ENCODE measurements at places on chromosomes 2 and 18.

DNA sequence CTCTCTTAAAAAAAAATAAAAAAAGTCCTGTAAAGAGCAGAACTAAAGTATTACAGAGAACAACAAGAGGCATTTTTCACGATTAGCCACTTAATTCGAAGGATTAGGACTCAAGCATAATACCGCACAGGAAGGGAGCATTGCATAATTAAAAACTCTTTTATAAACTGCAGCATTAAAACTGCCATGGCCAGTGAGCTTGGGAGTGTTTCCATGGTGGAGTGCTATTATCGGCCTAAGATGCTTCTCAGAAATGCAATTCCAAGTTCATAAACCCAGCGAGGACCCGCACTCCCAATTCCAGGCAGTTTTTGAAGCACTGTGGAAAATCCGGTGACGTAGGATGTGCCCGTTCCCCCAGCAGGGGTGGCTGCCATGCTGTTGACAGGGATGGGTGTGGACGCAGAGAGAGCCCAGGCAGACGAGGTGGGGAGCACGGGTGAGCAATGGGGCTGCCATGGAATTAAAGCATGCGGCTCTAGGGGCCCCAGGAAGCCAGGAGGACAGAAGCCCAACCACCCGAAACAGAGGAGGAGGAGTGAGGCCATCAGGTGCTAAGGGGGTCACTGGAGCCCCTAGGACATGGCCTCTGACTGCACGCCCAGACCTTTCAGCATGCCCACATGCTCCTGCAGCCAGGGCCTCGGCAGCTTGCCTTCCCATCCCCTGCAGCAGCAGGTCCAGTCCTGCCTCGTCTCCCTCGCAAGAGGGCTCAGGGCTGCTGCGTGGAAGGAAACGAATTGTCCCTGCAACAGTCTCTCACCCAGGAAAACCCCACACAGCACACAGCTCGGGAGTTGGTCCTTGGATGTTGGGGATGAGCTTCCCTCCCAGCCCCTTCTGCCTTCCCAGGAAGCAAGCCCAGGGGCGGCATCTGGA is 233.4 kb downstream of the NDUFA10 start:
- no peak for DNase-seq

DNA sequence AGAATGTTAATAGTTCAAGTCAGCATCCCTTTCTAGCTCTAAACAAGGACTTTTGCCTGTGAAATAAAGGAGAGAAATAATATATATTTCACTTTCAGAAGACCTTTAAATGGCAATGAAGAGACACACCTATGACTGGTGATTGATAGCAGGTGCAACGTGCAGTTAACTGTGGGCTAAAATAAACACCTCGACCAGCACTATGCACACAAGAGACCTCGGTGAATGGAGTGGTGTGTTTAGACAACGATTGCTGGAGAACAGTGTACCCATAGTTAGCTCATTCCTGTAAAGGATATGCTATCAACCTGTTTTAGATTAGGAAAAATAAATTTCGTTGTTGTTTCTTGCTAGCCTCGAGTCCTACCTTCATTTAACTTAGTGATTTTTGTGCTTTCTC is 143.4 kb downstream of the NR4A2 start:
- DNase-seq, result no peak

DNA sequence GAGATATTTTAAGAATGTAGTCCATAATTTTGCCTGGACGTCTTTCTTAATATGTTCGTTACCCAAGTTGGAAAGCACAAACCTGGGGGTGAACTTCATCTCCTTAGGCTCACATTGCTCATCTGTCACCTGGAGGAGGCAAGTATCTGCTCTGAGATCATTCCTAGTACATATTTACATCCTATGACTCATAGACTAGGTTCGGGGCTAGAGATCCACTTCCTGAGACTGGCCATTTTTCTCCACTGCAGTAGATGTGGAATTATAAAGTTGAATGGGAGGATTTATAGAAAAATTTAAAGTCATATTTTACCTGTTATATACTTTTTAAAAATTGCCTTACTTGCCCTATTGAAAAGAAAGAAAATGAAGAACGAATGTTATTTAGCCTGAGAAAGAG is 77.5 kb upstream of the PROKR1 start:
- no peak for DNase-seq

DNA sequence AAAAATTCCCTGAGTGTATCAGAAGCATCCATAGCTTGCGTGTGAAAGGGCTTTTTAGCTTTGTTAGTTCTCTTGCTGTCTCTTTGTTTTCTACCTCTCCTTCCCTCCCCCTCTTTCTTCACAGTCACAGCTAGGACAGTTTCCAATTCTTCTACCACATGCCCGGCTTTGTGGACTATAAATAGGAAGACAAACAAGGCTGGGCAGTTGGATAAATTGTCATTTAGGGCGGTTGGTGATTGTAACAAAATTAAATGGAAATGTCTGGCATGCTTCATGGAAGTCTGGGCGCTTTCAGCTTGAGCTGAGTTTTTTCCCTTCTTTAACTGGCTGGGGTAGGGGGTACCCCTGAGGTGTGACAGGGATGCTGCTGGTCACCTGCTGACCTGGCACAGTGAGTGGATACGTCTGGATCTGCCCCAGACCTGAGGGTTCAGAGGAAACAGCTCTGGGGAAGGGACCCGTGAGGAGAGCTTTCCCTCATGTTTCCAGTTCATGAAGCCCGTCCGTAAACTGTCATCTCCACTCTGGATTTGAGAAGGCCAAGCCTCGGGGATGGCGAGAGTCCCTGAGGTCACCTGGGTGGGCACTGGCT is 29.0 kb upstream of the GIGYF2 start:
- peak; percentile 17 for DNase-seq

DNA sequence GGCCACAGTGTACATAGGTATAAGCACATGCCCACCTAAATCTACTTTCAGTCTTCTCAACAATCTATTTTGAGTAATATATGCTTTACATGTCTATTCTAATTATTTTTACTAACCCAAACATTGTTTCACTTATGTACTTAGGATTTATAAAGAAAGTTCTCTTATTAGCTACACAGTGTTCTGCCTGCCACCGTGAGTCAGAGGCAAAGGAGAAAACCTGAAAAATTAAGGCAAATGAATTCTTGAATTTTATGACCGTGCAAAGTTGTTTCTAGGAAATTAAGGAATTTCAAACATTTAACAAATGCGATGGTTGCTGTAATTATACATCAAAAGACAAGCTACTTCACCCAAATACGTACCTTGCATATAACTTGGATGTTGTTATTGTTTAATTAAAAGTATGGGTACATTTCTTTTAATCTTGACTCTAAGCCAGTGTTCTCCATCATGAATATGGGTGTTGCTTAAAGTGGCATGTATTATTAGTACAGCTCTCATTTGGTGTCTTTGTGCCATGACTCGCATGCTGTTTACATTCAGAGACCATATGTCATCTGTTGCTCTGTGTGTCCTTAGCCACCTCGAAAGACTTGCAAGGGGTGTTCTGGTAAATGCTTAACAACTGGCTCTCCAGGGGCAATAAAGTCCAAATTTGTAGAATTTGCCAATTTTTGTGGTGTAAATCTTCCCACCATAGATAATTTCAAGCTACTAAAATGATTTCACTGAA is 154.3 kb upstream of the FN1 start:
- no peak for DNase-seq

DNA sequence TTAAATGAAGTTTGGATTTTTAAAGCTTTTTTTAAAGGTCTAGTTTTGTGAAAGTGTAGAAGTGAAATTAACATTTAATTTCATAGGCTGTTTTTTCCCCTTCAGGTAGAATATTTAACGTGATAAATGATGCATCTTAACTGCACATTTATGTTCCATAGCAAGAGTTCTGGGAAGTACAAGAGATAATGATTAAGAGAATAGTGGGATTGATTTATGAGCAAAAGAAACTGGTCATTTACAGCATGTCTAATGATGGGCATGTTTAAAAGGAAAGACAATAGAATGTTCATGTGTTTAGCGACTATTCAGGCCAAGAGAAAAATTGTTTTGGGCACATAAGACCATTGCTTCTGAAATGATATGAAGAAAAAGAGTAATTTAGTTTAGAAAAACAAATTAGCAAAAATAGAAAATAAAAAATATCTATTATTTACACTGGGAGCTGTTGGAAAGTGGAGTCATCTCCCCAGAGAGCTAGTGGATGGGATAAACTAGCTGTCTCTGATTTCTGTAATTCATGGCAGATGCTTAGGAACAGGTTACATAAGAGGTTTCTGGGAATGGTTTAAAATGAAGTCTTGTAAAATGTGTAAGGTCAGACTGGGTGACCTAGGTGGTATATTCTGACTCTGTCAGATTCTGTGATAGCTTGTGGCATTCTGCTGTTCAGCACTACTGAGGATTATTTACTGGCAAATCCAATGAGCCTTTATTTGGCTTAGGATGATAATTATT is 60.7 kb downstream of the WDR7 start:
- DNase-seq, result no peak

GRCh38 chr2:233026198-233026813 is 6.2 kb upstream of the NEU2 start:
- DNase-seq, result no peak

DNA sequence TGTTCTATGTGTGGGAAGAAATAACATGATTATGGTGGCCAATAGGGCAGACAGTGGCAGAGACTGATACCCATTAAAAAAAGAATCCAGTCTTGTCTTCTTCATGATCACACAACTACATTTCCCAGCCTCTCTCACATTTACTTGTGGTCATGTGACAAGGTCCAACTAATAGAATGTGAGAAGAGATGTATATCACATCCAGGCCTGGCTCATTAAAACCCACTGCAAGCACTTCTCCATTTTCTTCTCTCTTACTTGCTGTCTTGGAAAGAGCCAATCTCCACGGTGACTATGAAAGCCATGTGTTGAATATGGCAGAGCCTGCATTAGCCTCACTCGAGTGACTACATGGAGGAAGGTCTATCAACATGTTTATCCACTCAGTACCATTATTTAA is 306.2 kb upstream of the ZEB2 start:
- DNase-seq, result no peak

DNA sequence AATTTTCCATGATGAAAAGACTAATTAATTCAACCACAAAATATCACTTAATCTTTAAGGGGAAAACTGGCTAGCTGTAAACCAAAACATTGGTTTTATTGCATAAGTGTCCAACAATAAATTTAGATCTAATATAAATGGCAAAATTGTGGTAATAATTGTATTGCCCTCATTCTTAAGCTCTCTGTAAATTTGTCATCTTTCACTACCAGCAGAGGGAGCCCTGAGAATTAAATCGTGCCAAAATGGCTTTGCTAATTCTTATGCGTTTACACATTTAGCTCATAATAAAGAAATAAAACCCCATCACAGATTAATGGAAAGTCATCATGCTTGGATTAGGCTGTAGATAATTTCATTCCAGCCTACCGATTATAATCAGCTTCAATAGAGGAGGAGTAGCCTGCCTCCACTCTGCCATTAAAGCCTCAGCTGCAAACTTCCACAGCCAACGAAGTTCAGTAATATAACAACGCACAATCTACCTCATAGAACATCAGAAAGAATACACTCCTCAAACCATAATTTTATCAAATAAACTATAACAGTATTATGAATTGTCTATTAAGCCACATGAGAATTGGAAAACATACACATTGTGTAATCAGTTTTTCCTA is 70.0 kb upstream of the ATP5MC3 start:
- DNase-seq, result peak; percentile 42
